ENCODE measurements at places on chromosomes 3 and 15.

GRCh38 chr3:134249935-134250716, 533 bp downstream of the RYK start:
- DNase-seq = peak; percentile 27

DNA sequence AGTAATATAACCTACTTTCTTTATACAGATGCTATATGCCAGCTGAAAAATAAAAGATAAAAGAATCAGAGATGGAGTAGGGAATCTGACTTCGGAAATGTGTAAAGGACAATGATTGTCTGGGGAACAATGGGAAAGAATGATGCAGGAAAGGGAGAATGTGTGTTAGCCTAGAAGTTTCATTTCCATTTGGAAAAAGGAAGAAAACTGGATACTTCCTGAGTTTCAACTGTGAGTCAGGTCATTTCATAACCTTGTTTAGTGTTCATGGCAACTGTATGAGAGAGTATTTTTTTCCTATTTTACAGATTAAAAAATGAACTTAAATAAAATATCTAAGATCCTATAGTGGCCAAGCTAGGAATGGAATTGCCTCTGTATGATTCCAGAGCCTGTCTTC, 261.3 kb upstream of the NECTIN3 start:
- DNase-seq = no peak

DNA sequence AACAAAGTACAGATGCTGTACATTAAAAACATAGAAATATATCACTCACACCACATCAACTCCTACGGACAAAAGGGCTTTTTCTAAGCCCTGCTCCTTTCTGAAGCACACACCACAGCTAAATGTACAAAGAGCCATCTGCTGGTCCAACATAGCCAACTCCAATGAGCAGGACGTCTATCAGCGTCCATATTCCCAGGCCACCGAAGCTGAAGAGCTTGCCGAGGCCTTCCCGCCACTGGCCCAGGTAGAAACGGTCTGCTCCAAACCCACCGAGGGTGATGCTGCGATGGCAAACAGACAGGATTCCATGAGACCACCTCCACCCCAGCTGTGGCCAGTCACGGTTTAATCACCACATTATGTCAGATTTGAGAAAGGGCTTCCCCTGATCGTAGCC, 9.8 kb downstream of the TM2D3 start:
- DNase-seq = no peak

- DNase-seq = no peak
These were observed 63.3 kb downstream of the ABTB1 start for GRCh38 chr3:127735767-127736693.
